Parietal lobe (tissue), 2 donors: ENCODE measurements at places on chromosomes 4 and X. TPM values are rescaled to one million over a fixed set of nuclear protein-coding genes. Genes with fewer than 3 reads are reported as not detected.

The RNF4 gene
- 47.6 TPM for total RNA-seq

The TRIML2 gene
- total RNA-seq, result not detected

The ARHGAP36 gene
- 0.31 TPM for total RNA-seq

The CLCN4 gene
- total RNA-seq, result 56.3 TPM

The ERCC6L gene
- total RNA-seq, result 0.94 TPM

The DLG3 gene
- total RNA-seq, result 97.7 TPM

The SLC4A4 gene
- 18.5 TPM for total RNA-seq

The LEF1 gene
- 7.5 TPM for total RNA-seq

The TLR10 gene
- 0.63 TPM for total RNA-seq

The DNAAF6 gene
- total RNA-seq, result not detected

The RTL5 gene
- 7.8 TPM for total RNA-seq

The DDIT4L gene
- 0.31 TPM for total RNA-seq

The GAGE2A gene
- not detected for total RNA-seq

The TCEAL9 gene
- total RNA-seq, result 29.7 TPM

The SASH3 gene
- 0.94 TPM for total RNA-seq

The F11 gene
- not detected for total RNA-seq

The ADGRG4 gene
- not detected for total RNA-seq

The PLA2G12A gene
- 26.0 TPM for total RNA-seq

The FAM200B gene
- total RNA-seq, result 58.2 TPM

The FNIP2 gene
- 86.1 TPM for total RNA-seq

The CDX4 gene
- total RNA-seq, result not detected

The LUZP4 gene
- total RNA-seq, result not detected

The GK gene
- total RNA-seq, result 11.3 TPM

The VCX gene
- total RNA-seq, result not detected

The MAGED4B gene
- total RNA-seq, result 81.7 TPM

The ADRA2C gene
- 2.2 TPM for total RNA-seq

The NUP62CL gene
- total RNA-seq, result 4.7 TPM

The HELT gene
- 1.6 TPM for total RNA-seq

The MAP3K15 gene
- 0.94 TPM for total RNA-seq

The PAGE1 gene
- not detected for total RNA-seq

The NAP1L2 gene
- total RNA-seq, result 19.7 TPM

The LRCH2 gene
- total RNA-seq, result 45.7 TPM

The KCNE5 gene
- 1.9 TPM for total RNA-seq

The EMCN gene
- 2.2 TPM for total RNA-seq

The ASB11 gene
- total RNA-seq, result not detected

The RIPPLY1 gene
- not detected for total RNA-seq

The FRMD7 gene
- total RNA-seq, result not detected

The IQCM gene
- total RNA-seq, result not detected

The HSFX1 gene
- total RNA-seq, result 4.4 TPM

The BEND2 gene
- under 0.01 TPM for total RNA-seq

The FANCB gene
- 11.6 TPM for total RNA-seq

The CDKL2 gene
- total RNA-seq, result 53.2 TPM

The SFRP2 gene
- 1.6 TPM for total RNA-seq

The GAGE13 gene
- total RNA-seq, result not detected

The FAM149A gene
- total RNA-seq, result 39.8 TPM

The FSTL5 gene
- 32.2 TPM for total RNA-seq

The SAGE1 gene
- not detected for total RNA-seq

The DOCK11 gene
- total RNA-seq, result 29.7 TPM

The PPP4R3C gene
- not detected for total RNA-seq

The MYOZ2 gene
- 0.63 TPM for total RNA-seq

The C4orf33 gene
- 12.5 TPM for total RNA-seq

The CENPE gene
- total RNA-seq, result 9.7 TPM

The AKAP14 gene
- total RNA-seq, result not detected

The H2BW2 gene
- not detected for total RNA-seq

The HSD17B13 gene
- 0.94 TPM for total RNA-seq

The STBD1 gene
- total RNA-seq, result 0.31 TPM

The MAB21L2 gene
- total RNA-seq, result not detected

The GPM6B gene
- total RNA-seq, result 362 TPM

The SPANXA2 gene
- not detected for total RNA-seq
